ENCODE measurements at places on chromosomes 3 and 15.

DNA sequence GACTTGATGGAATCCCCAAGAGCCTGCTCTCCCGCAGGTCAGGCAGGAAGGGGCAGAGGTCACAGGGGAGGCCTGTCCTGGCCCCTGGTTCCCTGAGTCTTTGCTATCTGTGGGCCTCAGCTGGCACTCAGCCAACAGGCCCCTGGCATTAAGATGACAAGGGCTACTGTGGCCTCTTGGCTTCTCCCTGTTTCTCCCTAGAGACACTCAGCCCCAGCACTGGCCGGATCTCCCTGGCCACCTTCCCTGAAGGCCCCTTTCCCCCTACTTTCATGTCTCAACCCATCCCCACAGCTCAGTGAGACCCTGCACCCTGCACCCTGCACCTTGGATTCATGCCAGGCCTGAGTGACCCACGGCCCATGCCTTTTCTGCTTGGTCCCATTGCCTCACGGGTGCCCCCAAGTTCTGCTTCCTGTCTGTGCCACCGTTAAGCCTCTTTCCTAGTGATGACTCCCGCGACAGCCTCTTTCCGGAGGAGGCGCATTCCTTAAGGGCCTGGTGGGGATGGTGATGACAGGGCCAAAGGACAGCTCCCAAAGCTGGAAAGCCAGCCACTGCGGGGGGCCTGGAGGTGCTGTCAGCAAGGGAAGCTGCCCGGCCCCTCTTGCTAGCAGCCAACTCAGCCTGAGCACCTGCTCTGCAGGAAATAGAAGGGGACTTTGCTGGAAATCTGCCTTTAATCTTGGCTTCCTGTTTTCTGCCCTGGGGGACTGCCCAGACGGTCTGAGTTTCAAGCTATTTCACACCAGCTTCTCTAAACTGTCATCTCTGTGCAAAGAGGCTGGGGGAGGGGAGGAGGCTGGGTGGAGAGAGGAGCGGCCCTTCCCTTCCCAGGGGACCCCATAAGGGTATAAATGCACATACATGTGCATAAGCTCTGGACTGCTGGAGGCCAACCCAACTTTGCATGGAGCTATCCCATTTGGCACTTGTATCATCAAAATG lies 4.8 kb upstream of the CSK start:
- no peak for DNase-seq

DNA sequence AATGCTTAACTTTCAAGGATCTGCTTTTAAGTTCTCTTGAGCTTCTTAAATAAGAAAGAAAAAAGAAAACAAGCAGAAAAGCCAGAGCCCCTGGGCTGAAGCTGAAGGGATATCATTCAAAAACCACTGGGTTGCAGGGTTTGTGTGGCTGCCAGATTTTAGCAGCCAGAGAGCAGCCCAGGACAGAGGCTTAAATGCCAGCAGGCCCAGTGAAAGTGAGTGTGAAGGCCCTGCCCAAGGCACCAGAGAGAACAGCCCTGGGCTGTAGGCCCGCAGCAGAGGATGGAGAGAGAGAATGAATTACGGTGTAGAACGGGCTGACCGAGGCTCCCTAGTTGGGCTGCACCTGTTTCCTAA lies 106.3 kb upstream of the BOC start:
- peak; percentile 41 for DNase-seq

DNA sequence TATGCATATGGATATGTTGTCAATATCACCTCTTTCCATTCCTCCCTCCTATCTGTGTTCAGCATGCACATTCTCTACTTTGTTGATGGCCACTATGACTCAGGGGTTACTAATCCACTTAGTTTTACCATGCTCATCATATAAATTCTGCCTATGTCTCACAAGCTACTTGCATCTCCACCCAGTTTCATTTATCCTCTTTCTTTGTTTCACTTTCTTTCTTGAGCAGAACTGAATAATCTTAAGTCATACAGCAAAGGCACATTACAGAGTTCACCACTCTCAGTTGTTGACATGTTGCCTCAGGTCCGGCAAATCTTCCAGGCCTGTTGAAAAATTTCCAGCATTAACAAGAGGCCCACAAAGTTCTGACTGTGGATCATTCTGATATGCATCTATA lies 71.5 kb downstream of the SSR3 start:
- peak; percentile 87 for DNase-seq

GRCh38 chr3:87509401-87509800 lies 233.0 kb upstream of the POU1F1 start:
- DNase-seq, result no peak

- no peak for DNase-seq
These were observed 78.3 kb upstream of the ALDH1A3 start for GRCh38 chr15:100801256-100801900.

- DNase-seq, result no peak
These were observed 169.3 kb downstream of the ADAMTS17 start for GRCh38 chr15:100172356-100173024.

DNA sequence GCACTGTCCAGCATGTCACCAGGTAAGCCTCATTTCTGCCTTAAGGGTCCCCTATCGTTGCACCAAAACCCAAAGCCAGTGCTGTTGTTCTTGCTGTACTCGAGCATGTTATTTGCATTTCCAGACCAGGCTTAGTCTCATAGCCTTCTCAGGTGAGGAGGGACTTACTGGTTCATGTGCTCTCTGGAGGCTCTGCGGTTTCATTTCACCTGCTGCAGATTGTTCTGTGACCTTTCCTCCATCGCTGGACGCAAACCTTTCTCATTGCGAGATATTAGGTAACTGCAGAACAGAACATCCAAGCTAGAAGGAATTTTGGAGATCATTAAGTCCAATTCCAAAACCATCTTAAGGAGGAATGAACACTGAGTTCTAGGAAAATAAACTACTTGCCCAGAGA lies 187.3 kb upstream of the BCL6 start:
- no peak for DNase-seq

DNA sequence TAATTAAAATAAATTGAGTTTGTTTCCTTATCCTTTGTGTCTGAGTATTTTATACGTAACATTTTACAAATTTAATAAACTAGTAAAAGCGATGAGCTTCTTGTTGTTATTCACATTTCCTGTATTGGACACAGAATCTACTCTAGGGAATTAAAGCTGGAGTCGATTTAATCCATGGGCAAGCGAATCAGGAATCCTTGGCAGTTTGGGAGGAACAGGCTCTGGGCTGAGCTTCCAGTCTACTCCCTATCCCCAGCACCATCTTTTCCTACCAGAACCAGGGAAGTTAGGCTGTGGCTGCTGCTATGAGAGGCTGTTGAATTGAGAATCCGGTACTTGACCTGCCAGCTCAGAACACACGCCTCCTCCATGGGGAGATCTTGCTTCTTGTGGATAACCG lies 437.3 kb upstream of the TPM1 start:
- DNase-seq, result no peak

- peak; percentile 60 for DNase-seq
These were observed 425.1 kb upstream of the ROBO1 start for GRCh38 chr3:80192936-80193335.

DNA sequence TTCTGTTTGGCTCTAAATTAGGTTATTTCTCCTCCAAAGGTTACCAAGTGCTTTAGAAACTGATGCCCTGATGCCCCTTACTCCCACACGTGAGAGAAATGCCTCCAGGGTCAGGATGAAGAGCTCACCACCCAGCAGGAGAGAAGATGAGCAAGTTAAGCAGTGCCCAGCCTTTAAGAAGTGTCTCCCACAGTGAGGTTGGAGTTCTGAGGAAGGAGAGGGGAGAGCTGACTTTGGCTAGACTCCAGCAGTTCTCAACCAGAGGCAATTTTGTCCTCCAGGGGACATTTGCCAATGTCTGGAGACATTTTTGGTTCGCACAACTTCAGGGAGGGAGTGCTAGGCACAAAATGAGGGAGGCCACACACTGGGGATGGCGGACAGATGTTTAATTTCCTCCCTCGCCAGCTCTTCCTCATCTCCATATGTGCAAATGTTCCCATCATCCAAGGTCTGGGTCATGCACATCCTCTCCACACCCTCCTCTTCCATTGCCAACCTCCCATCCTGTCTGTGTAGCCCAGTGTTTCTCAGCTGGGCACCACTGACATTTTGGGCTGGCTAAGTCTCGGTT lies 50.6 kb upstream of the SLC7A14 start:
- DNase-seq, result no peak

- DNase-seq, result no peak
These were observed 293.4 kb downstream of the MAGI1 start for GRCh38 chr3:65745306-65745705.

DNA sequence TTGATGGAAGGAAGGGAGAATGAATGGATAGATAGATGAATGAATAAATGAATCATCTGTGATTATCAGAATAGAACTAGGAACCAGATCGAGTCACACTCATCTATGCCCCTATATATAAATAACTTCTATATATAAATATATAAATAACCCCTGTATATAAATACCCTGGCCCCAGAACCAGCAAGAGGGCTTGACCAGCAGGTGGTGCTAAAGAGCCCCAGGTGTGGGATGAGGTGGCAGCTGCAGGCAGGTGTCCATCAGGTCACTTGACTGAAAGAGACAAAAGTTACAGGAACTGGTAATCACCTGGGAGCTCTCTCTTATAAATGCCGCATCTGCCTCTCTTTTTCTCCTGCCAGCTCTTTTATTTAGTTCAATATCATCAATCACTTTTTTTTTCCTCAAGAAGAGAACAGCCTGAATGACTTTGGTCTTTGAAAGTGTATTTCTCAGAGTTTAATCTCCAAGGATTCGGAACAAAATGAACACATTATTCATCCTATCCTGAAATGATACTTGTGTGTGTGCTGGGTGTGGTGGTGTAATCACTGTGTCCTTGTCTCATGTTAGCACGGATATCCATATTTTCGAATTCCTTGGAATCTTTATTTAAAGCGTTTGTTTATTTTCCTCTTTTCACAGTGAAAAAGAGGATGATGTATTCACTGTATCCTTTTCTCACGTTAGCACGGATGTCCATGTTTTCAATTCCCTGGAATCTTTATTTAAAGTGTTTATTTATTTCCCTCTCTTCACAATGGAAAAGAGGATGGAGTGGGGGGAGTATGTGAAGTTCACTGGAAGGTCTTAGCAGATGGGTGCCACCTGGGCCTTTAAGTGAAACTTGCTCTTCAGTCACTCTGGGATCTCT lies 35.4 kb upstream of the ATG7 start:
- DNase-seq, result peak; percentile 30

DNA sequence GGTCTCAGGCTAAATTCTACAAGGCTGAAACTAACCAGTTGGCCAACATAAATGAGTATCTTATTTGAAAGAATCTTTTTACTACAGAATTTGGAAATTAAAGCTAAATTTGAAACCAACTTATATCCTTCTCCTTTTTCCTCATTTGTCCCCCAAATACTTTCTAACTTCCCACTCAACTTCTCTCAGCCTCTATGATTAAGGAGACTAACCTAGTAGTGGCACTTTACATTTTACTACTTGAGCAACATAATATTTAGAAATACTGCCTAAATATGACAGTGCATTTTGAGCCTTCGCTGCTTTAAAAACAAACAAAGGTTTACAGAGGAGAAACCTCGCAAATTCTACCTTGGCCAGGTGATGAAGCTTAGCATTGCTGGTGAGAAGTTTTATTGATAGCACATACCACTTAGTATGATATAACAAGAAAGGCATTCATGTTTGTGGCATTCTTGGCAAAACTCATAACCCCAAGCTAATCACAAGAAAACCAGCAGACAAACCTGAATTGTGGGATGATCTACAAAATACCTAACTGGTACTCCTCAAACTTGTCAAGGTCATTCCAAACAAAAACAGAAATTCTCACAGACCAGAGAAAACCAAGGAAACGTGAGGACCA lies 432.1 kb upstream of the CFAP20DC start:
- DNase-seq, result no peak

DNA sequence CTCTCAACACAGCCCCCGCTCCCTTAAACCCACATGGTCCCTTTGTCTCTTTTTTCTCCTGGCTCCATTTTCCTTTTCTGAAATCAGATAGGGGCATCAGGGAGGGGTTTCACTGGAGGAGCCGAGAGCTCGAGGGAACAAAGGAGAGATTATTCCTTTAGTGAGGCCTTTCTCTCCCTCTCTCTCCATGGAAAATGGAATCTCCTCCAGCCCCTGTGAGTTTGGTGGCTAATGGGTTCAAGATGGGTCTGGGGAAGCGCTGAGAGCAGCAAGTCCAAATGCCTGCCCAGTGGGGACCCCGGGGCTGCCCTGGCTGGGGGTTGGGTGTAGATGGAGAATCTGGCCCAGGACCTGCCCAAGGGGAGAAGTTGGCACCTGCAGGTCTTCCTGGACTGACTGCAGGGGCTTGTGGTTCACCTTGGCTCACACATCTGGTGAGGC lies 56.8 kb downstream of the ITGA11 start:
- DNase-seq, result no peak

GRCh38 chr15:65517866-65518207 lies 348 bp upstream of the DPP8 start:
- DNase-seq, result no peak

DNA sequence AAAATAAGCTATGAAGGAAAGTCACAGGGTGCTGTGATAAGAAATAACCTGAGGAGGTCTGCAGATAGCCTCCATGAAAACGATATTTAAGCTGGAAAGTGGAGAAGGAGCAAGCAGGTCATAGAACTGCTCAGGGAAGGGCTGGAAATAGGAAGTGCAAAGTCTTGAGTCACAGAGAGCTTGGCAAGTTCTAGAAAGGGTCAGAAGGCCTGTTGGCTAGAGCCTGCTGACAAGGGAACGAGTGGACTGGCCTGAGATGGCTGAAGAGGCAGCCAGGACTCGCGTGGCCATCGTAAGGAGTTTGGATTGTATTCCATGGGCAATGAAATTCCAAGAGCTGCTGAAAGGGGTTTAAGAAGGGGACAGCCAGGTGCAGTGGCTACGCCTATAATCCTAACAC lies 64.7 kb upstream of the IL12A start:
- DNase-seq, result no peak

GRCh38 chr15:100759106-100759505 lies 120.5 kb upstream of the ALDH1A3 start:
- DNase-seq, result peak; percentile 30

- no peak for DNase-seq
These were observed 267.9 kb downstream of the PDCD6IP start for GRCh38 chr3:34066328-34066727.

DNA sequence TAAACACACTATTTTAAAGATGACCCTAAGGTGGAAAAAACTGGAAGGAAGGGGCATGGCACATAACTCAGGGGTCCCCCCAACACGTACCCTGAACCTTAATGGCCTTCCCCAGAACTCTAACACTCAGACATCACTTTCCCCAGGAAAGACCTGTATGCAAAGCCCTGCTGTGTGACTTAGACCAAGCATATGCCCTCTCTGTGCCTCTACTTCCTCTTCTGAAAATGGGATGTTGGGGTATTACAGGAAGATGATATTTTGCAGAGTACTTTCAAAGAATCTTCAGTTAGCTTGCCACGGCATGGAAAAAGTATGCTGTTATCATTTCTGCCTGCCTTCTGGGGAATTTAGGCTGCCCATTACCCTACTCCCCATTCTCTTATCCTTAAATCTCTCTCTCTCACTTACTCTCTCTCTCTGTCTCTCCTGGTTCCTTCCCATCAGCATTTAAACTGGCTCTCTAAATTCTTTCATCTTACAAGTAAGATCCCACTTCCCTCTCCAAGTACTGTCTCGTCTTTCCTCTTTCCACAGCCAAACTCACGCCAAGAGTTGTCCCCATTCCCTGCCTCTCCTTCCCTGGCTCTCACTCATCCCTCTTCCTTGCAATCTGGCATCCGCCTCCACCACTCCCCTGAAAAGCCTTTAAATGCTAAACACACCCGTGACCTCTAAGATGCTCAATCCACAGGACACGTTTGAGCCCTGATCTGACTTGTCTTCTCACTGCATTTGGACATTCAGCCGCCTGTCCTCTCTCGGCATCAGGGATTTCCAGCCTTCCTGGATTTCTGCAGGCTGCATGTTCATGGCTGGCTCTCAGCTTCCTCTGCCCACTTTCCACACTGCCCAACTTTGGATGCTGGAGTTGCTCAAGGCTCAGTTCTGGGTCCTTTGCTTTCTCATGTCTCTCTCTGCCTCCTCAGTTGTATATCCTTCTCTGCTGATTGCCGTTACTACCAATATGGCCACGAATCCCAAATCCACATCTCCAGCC lies 7.5 kb upstream of the INSYN1 start:
- DNase-seq, result no peak

All from astrocyte of the spinal cord (primary cell).